Activated CD8-positive, alpha-beta memory T cell treated with anti-CD3 and anti-CD28 coated beads, Interleukin-2, amount 50 U/mL, for 48 hours (primary cell): ENCODE measurements at places on chromosomes 3 and 15.

DNA sequence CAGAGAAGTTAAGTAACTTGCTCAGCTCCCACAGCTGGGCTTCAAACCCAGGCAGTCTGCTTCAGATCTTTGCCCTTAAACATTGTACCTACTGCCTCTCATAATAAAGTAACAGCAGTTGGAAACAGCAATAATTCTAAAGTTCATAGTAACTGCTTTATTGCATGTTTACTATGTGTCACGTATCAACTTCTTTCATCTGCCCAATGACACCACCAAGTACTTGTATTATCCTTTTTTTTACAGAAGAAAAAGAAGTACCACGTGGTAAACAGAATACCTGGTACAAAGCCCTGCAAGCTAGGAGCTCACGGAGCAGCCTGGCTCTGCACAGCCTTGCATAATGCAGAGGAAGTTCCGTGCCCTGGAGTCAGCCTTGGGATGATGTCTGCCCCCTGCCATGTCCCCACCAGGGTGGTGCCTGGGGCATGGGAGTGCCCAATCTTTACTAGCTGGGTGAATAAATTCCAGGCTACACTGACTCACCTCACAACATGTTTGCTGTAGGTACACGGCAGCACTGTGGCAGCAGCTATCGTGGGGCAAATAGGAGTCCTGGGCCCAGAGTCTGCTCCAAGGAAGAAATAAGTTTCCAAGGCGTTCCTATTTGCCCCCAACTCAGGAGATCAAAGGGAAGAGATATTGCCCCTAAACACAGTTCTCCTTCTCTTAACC lies 77.2 kb downstream of the LDHAL6B start:
- DNase-seq = no peak

- no peak for DNase-seq
Observed at GRCh38 chr15:58332676-58333400, 99.0 kb upstream of the LIPC start.

GRCh38 chr3:195718477-195718984 lies 2.2 kb upstream of the MUC20 start:
- DNase-seq = no peak

- no peak for DNase-seq
Observed at GRCh38 chr15:74989527-74989926, 5.8 kb upstream of the SCAMP5 start.

DNA sequence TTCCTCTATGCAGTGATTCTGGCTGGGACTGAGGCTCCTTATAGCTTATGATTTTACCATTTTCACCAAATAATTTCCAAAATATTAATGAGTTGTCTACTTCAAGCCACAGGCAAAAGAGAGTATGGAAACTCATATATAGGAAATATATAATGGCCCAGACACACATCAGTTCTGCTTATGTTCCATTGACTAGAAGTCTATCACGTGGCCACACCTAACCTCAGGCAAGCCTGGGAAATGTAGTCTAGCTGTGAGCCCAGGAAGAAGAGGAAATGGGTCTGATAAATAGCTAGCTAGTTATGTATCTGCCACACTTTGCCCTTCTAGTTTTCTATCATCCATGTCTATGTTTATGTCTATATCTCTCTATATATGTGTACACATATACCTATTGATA lies 195.1 kb downstream of the OTOL1 start:
- no peak for DNase-seq

DNA sequence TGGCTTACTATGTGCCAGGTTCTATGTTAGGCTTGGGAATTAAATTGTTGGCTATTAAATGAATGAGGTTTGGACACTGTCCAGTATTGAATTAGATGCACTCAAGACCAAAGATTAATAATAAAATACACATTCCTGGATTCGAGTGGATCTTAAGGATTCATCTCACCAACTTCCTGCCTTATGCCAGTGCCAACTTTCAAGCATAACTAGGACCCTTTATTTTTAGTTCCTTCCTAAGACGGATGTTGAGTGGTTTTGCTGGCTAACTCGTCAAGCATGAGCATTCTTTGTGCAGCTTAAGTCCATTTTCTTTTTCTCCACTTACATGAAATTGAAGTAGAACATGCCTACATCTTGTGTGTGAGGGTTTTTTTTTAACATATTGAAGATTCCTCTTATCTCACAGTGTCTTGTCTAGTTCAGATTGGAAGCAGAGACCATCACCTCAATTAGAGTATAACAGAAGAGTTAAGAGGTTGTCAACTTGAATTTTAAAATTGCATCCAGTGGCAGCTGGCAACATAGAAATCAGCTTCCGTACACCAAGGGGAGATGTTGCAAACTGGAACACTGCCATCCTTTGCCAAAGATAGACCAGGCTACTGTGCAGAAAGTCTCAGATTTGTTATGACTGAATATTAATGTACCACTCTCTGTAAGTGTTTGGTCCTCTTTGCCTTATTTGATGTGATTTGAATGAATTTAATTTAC lies 106.3 kb upstream of the BFSP2 start:
- DNase-seq = no peak

DNA sequence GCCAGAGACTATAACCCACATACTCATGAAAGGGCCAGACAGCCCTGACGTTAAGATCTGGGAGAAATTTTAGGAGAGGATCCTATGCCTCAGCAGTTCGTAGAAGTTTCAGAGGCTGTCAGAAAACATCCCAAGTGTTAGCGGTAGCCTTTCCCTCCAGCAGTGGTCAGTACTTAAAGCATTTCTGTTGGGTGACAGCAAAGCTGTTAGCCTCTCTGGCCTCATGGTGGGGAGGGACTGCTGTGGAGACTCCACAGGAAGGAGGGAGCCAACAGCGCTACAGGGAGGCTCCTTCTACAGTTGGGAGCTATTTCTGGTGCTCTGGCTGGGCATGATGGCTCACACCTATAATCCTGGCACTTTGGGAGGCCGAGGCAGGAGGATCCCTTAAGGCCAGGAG lies 27.4 kb downstream of the IDH2 start:
- DNase-seq = no peak

- DNase-seq = no peak
Observed at GRCh38 chr15:78266229-78266628, 1.9 kb downstream of the DNAJA4 start.

- no peak for DNase-seq
Observed at GRCh38 chr3:104846270-104846669, 520.4 kb upstream of the ALCAM start.
